SIG-M5 (cell line): ENCODE measurements at places on chromosomes 7 and 10.

DNA sequence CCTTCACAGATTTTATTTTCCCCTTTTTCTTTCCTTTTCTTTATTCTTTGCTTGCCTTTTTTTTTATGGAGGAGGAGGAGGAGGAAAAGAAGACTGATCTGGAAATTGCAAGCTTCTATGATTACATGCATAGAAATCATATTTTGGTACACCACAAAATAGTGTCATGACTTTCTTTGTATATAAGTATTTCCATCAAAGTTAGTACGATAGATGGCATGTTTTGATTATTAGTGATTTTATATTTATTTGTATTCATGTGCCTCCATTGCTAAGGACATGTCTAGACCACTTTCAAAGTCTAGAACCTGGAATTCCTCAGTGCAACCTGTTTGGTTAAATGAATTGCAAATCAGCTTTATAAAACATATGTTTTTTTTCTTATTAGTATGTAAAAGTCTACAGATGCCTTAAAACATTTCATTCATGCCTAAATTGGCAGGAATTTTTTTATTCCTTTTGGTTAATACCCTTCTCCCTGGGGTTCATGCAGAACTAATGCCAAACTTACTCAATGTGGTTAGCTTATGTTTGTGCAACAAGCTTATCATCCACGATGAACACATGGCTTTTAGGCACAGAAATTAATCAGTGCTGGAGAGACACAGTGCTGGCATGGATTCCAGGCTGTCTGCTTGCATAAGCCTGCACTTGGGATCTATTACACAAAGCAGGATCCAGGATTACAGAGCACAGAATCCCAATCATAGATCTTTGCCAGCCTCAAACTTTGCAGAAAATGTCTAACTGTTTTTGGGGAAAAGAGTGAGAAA is 213.1 kb downstream of the CHRM2 start:
- no peak for DNase-seq

- DNase-seq, result no peak
These were observed 89.2 kb upstream of the BTBD16 start for GRCh38 chr10:122181876-122182275.

GRCh38 chr10:28920091-28920490 is 242.8 kb downstream of the BAMBI start:
- no peak for DNase-seq

DNA sequence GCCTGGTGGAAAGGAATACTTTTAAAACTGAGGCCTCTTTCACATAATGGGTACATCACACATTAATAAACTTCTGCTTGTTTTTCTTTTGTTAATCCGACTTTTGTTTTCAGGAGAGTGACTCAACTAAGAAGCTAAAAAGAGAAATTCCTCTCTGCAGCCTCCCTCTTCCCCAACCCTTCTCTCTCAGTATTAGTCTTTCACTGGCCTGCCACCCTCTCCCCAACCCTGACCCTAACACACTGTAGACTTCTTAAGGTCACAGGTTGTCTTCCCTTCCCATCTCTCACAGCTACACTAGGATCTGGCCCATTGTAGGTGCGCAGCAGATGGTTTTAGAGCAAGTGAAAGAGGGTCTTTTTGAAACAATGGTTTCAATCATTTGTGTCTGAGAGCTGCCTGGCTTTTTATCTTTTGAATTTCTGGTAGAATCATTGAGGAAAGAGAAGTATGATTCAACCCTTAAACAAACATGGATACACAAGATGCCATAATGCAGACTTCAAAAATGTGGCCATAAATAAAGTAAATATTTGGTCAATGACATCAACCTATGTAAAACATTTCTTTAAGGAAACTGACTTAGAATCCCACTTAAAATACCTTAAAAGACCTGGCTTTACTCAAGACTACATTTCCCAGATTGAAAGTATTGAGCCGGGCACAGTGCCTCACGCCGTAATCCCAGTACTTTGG is 17.9 kb upstream of the FFAR4 start:
- DNase-seq, result no peak

GRCh38 chr10:113959383-113959760 is 84.3 kb upstream of the ADRB1 start:
- DNase-seq, result no peak

- DNase-seq, result no peak
These were observed 31.0 kb downstream of the TES start for GRCh38 chr7:116241291-116241690.

DNA sequence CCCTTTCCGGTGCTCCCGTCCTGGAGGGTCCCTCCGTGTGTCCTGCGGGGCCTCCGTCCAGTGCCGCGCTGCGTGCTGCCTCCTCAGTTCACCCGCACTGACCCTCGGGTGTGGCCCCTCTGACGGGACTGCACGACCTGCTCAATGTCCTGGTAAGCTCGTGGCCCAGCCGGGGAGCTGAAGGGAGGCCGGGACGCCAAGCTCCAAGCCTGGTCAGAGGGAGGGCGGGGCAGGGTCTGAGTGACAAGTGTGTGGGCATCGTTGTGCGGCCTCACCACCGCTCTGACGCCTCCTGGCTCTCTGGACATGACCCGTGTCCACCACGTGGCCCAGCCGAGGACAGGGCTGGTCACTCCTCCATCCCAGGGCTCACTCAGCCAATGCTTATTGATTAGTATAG is 25.9 kb downstream of the FAM20C start:
- DNase-seq, result no peak

GRCh38 chr7:111094419-111094818 is 3.5 kb downstream of the LRRN3 start:
- no peak for DNase-seq

- DNase-seq, result no peak
These were observed 234.5 kb upstream of the TCF7L2 start for GRCh38 chr10:112715581-112715980.

GRCh38 chr7:16637379-16637778 is 8.2 kb downstream of the ANKMY2 start:
- DNase-seq, result no peak

DNA sequence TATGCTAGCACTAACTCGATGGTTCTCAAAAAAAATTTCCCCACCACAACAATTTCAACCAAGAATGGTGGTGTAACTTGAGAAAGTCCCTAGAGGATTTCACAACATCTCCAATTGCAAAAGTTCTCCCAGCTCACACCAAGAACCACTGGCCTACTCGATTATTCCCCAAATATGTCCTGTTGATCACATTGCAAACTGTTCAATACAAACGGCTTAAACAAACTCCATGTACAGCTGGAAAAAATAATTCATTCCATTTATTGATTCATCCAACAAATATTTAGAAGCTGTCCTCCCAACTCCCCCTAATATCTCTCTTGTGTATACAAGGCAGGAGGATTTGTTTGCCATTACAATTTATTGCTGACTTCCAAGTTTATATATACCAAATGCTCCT is 19.1 kb downstream of the TMEM176B start:
- no peak for DNase-seq

DNA sequence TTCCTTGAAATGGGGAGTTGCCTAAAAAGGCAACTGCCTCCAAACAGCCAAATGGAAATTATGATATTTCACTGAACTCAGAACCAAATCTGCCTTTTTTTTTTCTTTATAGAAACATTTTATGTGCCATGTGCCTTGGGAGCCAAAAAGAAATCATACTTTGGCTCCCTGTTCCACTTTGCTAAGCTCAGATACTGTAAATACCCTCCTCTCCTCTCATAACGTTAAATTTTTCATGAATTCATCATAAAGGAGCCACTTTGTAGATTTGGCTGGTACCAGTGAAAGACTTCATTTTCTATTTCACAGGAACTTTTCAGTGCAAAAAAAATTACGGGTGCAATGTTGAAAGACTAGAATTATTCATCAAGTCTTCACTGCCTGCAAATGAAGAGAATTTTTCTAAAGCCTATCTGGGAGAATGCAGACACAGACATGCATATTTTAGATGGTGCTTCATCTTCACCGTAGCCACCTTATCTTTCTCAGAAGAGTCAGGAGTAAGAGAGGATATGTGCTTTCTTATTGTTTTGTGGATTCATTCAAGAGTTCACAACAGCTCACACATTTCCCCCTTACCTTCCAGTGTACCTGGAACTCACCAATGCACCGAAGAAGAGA is 742.3 kb upstream of the GALNT17 start:
- DNase-seq, result no peak

DNA sequence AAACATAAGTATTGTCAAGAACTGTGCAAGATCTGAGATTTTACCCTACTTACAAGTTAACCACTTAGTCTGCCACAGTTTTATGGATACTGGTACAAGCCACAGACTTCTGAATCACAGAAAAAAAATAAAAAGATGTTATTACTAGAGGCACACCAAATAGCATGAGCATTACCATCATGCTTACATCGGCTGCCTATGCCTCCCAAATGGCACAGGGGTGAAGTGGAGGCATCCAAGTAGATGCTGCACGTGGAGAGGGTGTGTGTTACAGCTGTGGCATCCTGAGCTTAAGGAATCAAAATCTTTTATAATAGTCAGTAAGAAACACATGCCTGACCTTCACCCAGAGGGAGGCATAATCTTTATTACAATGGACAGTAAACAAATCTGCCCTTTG is 207.8 kb downstream of the TFEC start:
- DNase-seq, result no peak
